ENCODE measurements at places on chromosomes 11 and 22.

DNA sequence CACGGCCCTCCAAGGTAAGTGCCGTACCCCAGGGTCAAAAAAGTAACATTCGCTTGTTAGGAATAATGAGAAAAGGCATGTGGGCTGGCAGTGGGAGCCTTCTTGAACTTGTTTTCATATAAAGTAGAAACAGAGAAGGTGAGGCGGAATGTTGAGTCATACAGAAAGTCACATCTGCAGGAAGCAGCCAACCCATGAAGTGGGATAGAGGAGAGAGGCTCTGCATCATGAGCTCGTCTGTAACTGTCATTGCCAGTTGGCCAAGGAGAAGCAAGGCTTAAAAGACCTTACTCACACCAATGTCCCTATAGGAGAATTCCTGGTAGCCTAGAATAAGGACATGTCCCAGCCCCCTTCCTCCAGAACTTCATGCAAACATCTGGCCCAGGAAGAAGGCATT, 253.3 kb downstream of the BUD13 start:
- no peak for DNase-seq

GRCh38 chr11:57763568-57763967, 2.0 kb downstream of the CTNND1 start:
- no peak for DNase-seq

GRCh38 chr11:46565232-46565840, 28.5 kb downstream of the AMBRA1 start:
- no peak for DNase-seq

DNA sequence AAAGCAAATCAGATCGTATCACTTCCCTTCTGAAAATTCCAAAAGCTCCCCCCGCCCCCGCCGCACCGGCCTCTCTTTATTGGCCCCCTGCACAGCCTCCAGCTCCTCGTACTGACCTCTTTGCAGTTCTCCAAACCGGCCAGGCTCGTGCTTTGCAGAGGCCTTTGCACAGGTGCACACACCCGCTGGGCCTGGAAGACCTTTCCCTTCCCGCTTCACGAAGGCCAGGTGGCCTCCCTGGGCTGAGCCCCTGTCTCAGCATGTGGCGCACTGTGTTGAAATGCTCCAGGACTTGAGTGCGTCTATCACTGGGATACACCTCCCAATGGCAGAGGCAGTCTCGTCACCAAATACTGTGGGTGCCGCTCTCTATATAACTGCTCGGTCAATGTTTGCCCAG, 13.2 kb upstream of the ADA2 start:
- no peak for DNase-seq

GRCh38 chr11:117564321-117564720, 232.7 kb downstream of the DSCAML1 start:
- DNase-seq = no peak

- DNase-seq = no peak
Observed at GRCh38 chr11:22581354-22582150, 44.1 kb downstream of the FANCF start.

DNA sequence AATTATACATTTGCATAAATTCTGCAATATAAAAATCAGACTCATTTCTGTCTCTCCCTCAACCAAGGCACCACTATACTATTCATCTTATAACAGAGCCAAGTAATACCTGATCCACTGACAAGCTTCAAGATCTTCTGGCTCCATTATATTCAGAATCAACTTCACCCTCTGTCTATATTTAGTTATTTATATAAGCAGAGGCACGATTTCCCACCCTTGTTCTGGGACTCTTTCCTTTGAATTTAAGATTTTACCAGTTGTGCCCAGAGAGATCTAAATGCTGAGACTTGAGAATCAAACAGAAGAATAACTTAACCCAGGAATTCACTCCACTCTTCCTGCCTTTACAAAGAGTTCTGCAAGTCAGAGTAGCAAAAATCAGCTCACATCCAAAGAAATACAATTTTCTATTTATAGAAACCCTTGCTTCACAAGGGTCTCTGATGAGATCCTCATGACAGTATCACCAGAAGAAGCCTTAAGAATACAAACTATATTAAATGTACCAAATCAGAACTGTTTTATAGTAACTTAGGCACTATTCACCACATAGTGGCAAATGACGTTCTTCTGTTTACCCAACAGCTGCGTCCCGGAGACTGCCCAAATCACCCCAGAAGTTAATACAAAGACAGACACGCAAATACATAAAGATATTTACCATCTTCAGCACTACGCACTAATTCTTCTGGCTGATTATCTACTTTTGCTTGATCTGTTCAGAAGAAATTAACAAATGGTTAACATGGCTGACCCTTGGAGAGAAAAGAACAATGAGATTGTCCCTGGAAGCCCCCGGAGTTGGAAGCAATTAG, 32.3 kb upstream of the CCDC89 start:
- DNase-seq = no peak

GRCh38 chr11:72652873-72653630, 21.2 kb downstream of the PDE2A start:
- no peak for DNase-seq

- DNase-seq = no peak
Observed at GRCh38 chr11:93653080-93653479, 8.4 kb upstream of the CEP295 start.

- DNase-seq = peak; percentile 3
Observed at GRCh38 chr11:134529212-134530096, 117.4 kb upstream of the B3GAT1 start.

GRCh38 chr11:118660681-118661424, 18.6 kb downstream of the TREH start:
- no peak for DNase-seq

DNA sequence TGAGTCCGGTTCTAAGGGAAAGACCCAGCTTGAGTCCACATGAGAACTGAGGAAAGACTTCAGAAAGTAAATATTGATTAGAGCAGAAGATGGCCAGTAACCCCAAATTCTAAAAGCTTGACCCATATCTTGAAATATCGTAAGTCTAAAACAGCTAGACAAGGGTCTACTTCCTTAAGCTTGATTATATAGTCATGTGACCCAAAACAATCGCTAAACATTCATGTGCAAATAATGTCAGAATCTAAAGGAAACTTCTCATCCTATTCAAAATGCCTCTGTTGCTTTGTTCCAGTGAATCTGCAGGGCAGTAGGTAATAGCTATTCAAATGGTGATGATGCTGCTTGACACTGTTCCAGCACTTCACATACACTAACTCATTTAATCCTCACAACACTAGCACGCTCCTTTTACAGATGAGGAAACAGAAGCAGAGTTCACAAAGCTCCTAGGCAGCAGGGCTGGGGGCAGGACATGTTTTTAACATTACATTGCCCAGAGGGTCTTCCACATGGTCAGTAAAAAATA, 52.6 kb downstream of the TCF20 start:
- no peak for DNase-seq

- DNase-seq = no peak
Observed at GRCh38 chr11:108468478-108468864, 1.1 kb upstream of the C11orf65 start.

DNA sequence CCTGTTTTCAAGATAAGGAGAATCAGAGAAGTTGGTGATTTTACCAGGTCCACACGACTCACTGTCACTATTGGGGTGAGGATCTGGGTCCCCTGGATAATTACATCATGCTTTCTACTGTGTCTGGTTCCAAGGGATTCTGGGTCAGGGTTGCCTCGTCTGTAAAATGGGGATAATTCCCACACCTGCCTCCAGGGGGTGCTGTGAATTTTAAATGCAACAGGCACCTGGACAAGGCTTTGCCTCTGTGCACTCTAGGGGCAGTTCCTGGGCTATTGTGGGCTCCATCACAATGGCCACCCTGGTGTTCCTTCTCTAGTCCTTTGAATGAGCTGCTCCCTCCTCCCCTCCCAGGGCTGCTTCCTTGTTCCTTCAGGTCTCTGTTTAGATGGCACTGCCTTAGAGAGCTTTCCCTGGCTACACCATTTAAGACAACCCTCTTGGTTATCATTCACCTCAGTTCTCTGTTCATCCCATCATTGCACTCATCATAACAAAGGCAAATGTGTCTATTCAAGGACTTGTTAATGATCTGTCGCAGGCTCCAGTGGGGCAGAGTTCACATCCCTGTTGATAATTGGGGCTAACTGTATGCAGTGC, 178.6 kb downstream of the MIAT start:
- DNase-seq = no peak

- no peak for DNase-seq
Observed at GRCh38 chr11:68043349-68044144, 4.7 kb downstream of the TCIRG1 start.

DNA sequence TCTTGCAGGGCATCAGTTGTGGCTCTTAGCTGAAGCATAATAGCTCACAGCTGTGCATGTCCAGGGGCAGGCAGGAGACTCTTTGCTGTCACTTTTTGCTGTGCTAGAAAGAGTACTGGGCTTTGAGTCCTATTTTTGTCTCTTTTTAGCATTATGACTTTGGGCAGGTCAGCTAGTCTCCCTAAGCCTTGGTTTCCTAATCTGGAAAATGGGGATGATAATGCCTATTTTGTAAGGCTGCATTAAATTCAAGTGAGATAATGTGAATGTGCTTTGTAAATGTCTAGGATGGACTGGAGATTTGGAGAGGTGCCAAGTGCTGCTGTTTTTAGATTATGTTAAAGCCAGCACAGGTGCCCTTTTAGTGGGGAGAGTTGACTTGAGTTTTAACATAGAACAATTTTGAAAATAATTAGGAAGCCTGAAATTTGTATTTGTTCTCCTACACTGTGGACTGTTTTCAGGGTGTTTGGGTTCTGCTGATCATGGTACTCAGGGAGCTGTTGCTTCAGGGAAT, 19.1 kb downstream of the CABIN1 start:
- no peak for DNase-seq

DNA sequence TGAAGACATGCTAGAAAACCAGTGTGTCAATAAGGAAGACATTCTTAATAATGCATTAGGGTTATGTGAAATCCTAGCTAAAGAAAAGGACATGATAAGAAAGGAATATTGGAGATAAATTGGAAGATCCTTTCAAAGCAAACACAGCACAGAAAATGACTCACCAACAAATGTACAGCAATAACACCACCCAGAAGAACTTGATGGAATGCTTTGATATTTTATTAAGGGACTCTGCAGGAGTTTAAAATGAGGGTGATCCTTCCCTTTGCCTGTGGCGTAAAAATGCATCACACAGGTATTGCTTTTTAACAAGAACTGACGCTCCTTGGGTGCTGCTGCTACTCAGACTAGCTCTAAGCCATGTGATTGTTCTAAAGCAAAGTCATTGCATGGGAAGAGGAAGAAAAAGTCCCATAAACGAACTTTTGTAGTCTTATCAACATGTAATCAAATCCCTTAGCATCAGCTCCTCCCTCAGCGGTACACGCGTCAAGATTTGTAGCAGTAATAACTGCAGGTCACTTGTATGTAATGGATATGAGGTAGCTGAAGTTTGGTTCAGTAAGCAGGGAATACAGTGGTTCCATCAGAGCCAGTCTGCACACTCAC, 48.4 kb upstream of the EED start:
- DNase-seq = no peak

DNA sequence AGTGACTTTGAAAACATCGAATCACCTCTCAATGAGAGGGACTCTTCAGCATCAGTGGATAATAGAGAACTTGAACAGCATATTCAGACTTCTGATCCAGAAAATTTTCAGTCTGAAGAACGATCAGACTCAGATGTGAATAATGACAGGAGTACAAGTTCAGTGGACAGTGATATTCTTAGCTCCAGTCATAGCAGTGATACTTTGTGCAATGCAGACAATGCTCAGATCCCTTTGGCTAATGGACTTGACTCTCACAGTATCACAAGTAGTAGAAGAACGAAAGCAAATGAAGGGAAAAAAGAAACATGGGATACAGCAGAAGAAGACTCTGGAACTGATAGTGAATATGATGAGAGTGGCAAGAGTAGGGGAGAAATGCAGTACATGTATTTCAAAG, 65.8 kb downstream of the DKK3 start:
- DNase-seq = no peak

DNA sequence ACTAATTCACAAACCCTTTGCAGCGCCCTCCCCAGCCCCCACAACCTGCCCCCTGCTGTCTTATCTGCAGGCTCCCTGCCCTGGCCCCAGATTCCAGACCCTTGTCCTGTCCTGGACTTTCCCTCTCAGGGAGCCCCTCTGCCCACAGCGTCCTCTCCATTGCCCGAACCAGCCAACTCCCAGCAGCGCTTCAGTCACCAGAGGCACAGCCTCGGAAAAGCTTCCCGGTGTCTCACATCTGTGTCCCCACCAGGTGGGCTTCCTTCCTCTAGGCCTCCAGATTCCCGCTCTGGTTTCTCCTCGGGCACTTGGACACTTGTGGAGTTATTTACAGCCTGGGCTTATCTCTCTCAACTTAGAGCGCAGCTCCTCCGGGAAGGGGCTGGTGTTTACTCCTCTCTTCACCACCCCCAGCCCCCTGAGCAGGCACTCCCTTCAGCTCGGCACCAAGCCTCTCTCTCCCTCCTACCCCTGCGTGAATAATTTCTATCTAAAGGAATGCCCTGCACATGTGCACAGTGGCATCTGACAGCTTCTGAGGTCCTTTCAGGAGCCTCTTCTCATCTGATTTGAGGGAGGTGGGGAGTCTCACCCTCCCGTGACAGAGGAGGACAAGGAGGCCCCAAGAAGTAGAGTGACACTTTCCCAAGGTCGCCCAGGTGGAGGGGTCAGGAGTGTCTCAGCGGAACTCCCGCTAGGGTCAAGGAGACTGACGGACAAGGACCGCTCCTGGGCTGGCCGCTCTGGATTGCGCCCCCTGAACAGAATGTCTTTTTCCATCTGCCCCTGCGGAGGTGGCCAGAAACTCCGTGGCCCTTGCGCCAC, 838 bp downstream of the WNT11 start:
- DNase-seq = no peak

GRCh38 chr22:37193629-37194191, 5.7 kb upstream of the C1QTNF6 start:
- DNase-seq = no peak

DNA sequence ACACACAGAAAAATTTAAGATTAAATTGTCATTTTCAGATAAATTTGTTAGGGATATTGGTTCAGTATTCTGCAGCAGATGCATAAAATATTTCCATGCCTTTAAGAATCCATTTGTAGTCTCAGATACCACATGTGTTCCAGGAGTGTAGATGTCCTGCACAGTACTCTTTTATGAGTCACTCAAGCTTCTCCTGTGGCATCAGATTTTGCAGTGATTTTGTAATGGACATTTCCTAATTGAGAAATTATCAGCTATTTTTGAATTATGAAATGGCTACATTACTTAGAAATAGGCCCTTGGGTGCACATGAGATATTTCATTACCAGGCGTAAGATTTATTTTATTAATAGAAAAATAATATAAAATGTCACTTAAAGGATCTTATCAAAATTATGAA, 18.9 kb downstream of the MMP3 start:
- DNase-seq = no peak

GRCh38 chr11:44368886-44369285, 58.9 kb upstream of the ALX4 start:
- DNase-seq = no peak

- no peak for DNase-seq
Observed at GRCh38 chr11:21446939-21447590, 745.8 kb upstream of the ANO5 start.

GRCh38 chr11:73193251-73194033, 24.6 kb upstream of the P2RY2 start:
- DNase-seq = no peak
